ENCODE measurements at places on chromosomes 7 and 10.

DNA sequence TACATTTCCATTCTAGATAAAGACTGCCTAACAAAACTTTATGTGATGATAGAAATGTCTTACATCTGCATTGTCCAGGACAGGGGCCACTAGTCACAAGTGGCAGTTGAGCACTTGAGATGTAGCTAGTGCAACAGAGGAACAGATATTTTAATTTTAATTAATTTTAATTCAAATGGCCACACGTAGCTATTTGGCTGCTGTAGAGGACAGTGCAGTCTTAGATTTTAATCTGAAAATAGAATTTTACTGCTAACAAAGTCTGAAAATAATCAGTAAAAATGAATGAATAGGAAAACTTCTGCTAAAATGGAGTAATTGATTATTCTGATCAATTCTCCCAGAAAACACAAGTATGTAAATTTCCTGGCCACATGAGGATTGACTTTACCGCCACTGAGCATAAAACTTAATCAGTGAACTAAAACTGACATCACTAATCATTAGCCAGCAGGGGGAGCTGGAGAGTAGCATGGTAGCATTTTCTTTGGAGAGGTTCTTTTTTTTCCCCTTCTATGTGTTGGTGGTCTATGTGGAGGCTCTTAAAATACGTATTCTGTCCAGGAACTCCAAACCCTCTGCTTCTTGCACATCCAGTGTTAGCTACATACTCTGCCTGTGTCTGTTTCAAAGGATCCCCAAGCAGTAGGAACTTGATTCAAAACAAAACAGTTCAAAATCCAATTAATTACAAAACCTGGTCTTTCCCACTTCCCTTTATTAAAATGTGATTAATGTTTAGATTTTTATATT is 52.1 kb downstream of the TSPAN12 start:
- DNase-seq: peak; percentile 68

- no peak for DNase-seq
Observed at GRCh38 chr10:117502421-117503243, 39.9 kb upstream of the EMX2 start.

- no peak for DNase-seq
Observed at GRCh38 chr10:130507461-130507860, 371.3 kb downstream of the GLRX3 start.

- DNase-seq: no peak
Observed at GRCh38 chr10:11329062-11329673, 282.3 kb downstream of the USP6NL start.

- no peak for DNase-seq
Observed at GRCh38 chr10:29372920-29373319, 84.0 kb downstream of the LYZL1 start.

- DNase-seq: no peak
Observed at GRCh38 chr7:104795616-104796398, 218.2 kb upstream of the KMT2E start.

GRCh38 chr10:28125701-28126100 is 126.8 kb upstream of the ODAD2 start:
- DNase-seq: no peak

DNA sequence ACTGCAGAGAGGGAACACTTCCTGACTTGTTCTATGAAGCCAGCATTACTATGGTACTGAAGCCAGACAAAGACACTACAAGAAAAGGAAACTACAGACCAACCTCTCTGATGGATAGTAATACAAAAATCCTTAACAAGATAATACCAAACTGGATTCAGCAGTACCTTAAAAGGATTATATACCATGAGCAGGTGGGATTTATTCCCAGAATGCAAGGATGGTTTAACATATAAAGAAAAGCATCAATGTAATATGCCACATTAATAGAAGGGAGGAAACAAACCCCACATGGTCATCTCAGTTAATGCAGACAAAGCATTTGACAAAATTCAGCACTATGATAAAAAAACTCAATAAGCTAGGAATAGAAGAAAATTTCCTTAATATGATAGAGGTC is 47.2 kb downstream of the EBLN1 start:
- DNase-seq: no peak

- no peak for DNase-seq
Observed at GRCh38 chr7:130734815-130735716, 1.1 kb upstream of the KLF14 start.

GRCh38 chr10:25083546-25084111 is 67.2 kb downstream of the THNSL1 start:
- no peak for DNase-seq

- no peak for DNase-seq
Observed at GRCh38 chr7:117047496-117047895, 94.2 kb downstream of the ST7 start.

- DNase-seq: no peak
Observed at GRCh38 chr7:2202361-2202761, 30.4 kb downstream of the MAD1L1 start.

GRCh38 chr7:87027900-87028299 is 31.6 kb downstream of the ELAPOR2 start:
- no peak for DNase-seq

- DNase-seq: no peak
Observed at GRCh38 chr7:98369726-98370125, 31.2 kb downstream of the BAIAP2L1 start.

DNA sequence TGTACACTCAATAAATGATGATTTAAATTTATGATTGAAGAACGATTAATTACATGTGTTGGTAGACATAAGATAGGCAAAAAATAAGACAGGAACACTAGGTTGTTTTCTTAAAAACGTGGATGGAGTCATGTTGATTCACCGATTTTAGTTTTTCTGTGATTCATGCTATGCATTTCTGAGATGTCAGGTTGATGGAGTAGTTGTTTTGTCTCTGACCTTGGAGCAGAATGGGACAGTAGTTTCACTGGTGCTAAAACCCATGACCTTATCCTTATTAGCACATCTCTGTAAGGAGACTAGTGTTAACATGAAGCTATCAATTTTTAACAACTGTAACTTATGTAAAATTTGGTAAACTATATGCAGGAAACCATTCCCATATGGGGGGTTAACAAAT is 611.6 kb upstream of the FZD8 start:
- no peak for DNase-seq

GRCh38 chr7:157441023-157441399 is 104.2 kb downstream of the DNAJB6 start:
- no peak for DNase-seq

DNA sequence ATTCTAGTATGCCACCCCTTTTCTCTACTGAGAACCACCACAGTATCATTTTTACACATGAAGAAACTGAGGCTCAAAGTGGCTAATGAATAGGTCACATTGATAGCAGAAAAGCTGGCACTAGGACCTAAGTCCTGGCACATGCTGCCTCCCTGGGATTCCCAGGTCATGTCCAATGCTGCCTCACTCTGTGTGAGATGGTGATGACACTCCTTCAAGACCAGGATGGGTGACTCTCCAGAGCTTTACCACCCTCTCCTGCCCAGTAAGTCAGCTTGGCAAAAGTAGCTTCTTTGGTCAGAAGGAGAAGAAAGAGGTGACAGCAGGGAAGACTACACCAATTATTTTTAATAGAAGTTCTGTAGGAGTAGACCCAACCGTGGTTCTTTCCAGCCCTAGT is 13.3 kb upstream of the AKR1B10 start:
- DNase-seq: no peak

DNA sequence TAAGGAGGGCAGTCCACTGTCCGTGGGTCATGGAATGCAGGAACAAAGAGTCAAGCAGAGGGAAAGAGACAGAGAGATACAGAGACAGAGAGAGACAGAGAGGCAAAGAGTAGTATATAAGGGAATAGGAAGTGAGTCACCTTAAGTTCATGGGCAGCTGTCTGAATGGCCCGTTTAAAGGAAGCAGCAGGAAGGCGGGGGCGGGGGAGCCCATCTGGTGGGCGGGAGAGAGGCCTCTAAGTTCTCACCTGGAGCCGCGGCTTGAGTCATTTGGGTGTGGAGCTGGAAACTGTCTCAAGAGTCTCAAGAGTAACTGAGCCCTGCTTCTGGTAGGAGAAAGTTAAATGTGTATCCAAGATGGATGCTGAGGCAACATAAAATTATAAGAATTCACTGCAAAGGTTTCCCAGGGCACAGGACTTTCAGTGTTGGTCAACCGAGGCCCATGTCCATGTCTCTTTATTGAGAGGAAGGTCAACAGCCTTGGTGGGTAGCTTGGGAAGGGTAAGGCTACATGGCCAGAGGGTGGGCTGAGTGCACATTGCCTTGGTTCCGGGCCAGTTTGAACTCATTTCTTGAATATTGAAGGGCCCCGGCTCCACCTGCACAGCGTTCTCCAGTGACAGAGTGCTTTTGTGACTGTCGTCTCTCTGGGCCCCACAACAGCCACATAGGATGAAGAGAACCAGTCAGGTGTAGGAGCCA is 85.5 kb upstream of the CACUL1 start:
- peak; percentile 93 for DNase-seq

GRCh38 chr7:13327669-13328068 is 640.2 kb downstream of the ARL4A start:
- DNase-seq: no peak

- no peak for DNase-seq
Observed at GRCh38 chr10:69772933-69773704, 28.6 kb upstream of the COL13A1 start.

DNA sequence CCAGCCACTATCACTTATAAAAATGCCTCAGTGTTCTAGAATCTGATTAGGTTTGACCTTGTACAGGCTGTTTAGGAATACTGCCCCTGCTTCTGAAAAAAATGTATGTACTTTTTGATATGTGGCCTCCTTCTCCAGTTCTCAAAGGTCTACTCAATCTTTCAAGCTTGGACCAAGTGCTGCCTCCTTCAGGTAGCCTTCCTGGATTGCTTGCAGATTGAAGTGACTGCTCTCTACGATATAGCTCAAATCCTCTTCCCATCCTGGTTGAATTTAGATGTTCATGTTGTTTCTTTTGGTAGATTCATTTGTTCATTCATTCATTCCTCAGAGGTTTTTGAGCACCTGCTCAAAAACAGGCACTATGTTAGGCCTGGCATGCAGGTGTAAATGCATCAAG is 77.2 kb upstream of the NPTX2 start:
- DNase-seq: no peak

DNA sequence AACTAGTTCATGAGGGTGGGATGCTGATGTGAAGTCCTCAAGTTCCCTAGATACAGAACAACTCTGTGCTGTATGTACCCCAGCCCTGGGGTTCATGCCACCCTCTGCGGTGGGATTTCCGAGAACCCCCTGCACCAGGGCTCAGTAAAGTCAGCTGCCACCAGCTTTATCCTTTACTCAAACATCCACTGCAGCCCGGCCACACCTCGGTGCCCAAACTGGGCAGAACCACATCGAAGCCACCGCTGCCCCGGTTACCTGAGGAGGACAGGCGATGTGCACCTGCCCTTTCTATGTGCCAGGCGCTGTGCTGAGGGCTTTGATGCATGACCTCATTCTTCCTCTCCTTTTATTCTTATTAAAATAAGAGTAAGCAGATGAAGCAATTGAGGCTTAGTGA is 9.9 kb upstream of the CALML5 start:
- DNase-seq: no peak

DNA sequence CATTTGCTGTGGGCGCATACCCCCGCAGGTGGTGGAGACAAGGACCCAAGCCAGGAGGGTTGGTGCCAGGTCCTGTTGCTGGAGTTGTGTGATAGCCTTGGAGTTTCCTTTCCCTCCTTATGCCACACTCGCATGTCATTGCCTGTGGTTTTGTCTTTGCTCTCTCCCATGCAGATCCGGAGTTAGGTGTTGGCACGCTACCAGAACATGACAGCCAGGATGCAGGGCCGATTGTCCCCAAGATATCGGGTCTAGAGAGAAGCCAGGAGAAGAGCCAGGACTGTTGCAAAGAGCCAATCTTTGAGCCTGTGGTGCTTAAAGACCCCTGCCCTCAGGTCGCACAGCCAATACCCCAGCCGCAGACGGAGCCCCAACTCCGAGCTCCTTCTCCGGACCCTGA is 369.2 kb upstream of the GALNT17 start:
- no peak for DNase-seq

GRCh38 chr7:127938588-127938987 is 92.6 kb downstream of the LRRC4 start:
- no peak for DNase-seq

DNA sequence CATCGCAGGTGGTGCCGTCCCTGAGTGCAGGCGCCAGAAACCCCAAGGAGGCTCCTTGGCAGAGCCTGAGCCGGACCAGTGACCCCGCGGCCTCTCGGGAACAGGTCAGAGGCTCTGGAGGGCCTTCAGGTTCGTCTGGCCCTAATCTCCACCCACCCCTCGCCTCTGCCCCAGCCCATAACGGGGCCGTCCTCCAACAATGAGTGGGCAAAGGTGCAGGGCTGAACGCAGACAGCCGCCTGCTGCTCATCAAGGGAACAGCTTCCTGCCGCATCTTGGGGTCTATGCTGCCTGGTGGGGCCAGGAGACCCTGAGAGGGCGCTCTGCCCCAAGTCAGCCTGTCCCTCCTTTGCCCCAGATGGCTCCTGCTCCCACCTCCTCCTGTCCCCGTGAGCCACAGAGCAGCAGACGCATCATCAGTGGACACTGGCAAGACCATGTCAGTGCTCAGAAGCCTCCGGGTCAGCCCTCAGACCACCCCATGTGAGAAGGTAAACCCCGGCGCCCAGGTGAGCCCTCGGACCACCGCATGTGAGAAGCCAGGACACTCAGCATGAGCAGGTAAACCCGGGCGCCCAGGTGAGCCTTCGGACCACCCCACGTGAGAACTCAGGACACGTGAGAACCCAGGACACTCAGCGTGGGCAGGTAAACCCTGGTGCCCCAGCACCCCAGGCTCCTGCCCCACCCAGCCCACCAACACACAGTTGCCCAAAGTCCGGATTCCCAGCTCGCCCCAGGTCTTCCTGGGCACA is 142.0 kb downstream of the PTPRN2 start:
- no peak for DNase-seq

DNA sequence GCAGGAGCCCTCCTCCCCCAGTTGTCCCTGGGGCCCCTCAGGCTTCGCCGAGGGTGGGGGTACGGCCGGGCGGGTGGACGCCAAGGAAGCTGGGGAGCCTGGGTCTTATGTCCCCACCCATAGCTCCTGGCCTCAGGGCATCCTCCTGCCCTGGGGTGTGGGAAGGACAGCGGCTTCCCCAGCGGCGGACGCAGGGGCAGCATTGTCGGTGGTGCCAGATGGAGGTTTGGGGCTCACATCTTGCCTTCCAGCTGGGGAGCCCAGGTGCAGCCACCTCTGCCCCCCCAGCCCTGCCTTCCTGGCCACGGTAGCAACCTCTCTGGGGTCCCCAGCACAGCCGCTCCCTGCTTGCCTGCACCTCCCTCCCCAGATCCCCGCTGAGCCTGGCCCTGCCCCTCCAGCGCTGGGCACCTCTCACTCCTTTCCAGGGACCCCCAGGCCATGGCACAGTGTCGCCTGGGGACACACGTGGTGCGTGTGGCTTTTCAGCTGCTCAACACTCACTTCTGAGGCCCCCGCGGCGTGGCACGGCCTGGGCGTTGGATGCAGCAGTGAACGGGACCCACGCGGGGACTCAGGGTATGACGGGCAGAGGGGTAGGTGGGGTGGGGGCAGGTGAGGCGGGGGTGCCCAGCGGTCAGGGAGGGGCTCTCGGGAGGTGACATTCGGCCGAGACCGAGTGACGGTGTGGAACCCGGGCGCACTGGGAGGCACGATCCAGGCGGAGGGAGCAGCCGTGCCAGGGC is 53.1 kb downstream of the UNCX start:
- DNase-seq: no peak

All from activated CD4-positive, alpha-beta T cell treated with anti-CD3 and anti-CD28 coated beads for 36 hours (primary cell).